ENCODE measurements at places on chromosomes 7 and 10.

- no peak for DNase-seq
Observed at GRCh38 chr10:113131613-113132261, 181.7 kb downstream of the TCF7L2 start.

DNA sequence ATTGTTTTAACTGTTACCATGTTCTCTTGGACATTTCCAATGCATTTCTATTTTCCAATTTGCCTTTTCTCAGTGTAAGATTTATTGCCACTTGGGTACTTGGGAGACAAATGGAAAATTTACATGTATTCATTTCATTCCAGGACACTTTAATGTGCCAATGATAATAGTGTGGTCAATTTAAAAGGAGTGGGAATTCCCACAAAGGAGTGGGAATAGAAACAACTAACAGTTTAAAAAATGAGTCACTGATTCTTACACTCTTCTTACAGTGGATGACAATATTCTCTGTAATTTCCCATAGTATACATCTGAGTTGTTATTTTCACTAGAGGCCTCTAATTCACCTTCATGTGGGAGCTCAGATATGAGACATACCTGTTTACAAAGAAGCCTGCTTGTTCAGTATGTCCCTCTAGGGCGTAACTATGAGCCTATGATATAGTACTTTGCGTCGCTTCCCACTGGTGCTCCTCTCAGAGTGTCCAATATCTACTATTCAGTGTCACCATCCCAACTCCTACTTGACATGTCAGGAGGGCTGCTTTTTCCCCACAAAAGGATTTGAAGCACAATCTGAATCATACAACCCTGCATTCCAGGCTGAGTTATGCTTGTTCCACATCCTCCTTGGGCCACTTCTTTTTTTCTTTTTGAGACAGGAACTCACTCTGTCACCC lies 301.3 kb downstream of the PHTF2 start:
- DNase-seq, result no peak

GRCh38 chr7:95398155-95398940 lies 2.2 kb upstream of the PON3 start:
- no peak for DNase-seq

DNA sequence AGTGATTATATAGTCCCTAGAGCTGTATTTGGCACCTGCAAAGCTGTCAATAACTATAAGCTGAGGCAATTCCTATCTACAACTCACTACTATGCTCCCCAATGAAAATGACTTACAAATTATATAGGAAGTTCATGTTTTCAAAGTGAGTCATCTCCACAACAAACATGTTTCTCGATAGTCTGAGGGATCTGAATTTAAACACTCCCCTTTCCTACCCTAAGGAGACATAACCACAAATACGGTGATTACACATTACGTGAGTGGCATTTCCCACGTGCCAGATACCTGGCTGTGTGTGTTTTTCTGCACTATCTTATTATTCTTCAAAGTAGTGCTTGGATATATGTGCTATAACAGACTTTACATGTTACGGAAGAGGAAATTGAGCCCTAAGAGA lies 122.5 kb upstream of the C1QL3 start:
- no peak for DNase-seq

- DNase-seq, result no peak
Observed at GRCh38 chr7:85828614-85829013, 641.8 kb upstream of the SEMA3D start.

GRCh38 chr10:103734731-103735130 lies 120.6 kb downstream of the SH3PXD2A start:
- no peak for DNase-seq

- DNase-seq, result no peak
Observed at GRCh38 chr10:61283066-61283465, 170.1 kb downstream of the TMEM26 start.

DNA sequence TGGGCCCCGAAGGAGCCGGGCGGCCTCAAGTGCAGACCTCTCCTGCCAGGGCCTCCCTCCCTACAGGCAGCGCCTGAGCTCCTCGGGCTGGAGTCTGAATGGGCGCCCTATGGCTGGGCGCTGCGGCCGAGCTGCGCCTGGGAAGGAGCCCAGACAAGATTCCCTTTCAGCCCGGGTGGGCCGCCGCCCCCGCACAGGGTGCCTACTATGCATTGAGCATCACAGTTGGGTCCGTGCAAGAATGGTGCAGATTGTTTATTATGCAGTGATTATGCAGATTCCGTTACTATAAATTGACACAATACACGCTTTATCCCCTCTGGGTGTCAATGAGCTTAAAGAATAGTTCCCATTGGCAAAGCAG lies 77.2 kb upstream of the PDGFA start:
- DNase-seq, result no peak

DNA sequence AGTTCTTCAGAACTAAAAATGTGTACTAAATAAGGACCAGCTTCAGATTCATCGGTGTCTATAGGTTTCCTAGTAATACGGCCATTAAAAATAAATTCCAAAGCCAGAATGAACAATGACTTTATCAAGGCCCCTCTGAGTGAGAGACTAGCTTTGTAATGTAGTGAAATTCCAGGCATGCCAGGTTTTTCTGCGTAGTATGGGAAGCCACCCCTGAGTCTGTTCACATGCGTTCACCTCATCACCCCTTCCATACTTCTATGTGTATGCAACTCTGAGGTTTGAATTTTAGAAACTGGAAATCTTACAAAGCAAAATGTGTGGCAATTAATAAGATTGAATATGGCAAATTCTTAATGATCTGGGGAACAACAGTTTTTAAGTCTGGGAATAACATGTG lies 24.5 kb downstream of the RNF32 start:
- no peak for DNase-seq

GRCh38 chr10:117755659-117756014 lies 213.1 kb downstream of the EMX2 start:
- DNase-seq, result no peak

DNA sequence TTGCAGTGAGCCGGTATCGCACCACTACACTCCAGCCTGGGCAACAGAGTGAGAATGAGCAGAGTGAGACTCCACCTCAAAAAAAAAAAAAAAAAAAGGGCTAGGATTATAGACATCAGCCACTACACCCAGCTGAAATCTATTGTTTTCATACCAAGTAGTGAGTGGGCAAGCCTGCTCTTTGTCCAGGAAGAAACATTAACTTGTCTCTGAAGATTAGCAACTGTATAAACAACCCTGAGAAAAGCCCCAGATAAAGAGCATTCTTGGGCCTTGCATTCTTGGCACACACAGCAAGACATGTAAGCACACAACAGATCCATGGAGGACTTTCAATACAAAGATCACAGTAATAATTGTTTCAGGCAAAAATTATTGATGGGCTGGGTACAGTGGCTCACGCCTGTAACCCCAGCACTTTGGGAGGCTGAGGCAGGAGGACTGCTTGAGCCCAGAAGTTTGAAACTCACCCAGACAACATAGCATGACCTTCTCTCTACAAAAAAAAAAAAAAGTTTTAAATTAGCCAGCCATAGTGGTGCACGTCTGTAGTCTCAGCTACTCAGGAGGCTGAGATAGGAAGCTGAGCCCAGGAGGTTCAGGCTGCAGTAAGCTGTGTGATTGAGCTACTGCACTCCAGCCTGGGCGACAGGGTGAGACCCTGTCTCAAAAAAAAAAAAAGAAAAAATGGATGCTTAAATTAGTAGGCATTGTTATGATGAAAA lies 4.4 kb downstream of the PSPH start:
- DNase-seq, result no peak

- no peak for DNase-seq
Observed at GRCh38 chr10:96358851-96359540, at the start of gene OPALIN. Gene OPALIN (minus strand): TSS chr10:96359002. CDS start chr10:96358896, 106 bp downstream.

DNA sequence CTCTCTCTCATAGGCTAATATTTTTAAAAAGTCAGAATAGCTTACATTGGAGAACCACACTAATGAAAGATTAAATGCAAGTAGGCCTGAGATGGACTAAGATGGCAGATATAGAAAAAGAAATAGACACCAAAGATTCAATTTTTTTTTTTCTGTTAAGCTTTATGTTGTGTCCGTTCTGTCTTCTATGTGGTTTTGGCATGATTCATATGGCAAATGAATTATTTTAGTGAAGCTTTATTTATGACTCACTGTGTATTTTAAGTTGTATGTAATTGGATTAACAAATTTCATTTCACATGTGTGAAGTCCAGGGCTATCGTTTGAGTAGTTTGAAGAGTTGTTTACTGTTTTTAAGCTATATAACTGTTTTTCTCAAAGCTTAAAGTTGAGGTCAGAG lies 214.8 kb downstream of the CAMK1D start:
- no peak for DNase-seq

GRCh38 chr10:7789390-7789789 lies 1.4 kb downstream of the ATP5F1C start:
- no peak for DNase-seq

GRCh38 chr10:101385866-101386658 lies 32.1 kb downstream of the BTRC start:
- no peak for DNase-seq

DNA sequence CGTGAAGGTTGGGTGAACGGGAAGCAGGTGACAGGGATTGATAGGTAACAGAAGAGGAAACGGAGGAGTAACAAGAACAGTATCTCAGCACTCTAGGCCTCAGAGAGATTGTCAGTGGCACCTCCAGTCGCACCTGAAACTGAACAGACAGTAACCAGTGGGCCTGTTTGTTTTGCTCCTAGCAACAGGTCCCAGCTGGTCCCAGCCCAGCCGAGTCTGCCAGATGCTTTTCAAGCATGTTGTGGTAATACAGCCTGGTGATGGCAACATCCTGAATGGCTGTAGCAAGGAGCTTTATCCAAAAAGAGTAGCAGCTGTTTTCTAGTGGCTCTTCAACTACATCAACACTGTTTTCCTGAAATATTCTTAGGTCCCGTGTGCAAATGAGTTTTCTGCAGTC lies 4.7 kb downstream of the CACNB2 start:
- DNase-seq, result no peak

DNA sequence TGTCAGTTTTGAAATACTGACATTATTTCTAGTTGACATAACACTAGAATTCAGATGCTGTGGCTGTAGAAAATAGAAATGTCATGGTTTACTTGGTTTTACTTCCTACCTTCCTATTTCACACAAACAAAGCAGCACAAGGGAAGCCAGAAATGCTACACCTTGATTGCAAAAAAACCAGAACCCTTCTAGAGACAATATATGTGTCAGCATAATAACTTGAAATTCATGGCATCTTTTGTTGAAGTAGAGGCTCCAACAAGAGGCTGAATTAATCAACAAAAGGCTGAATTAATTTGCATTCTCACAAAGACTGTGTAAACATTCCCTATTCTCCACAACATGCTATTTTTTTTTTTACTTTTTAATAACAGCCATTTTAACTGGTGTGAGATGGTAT lies 25.2 kb downstream of the ZNF117 start:
- no peak for DNase-seq

GRCh38 chr10:132110713-132111112 lies 45.0 kb downstream of the JAKMIP3 start:
- no peak for DNase-seq

GRCh38 chr10:104582966-104583365 lies 58.1 kb upstream of the SORCS3 start:
- no peak for DNase-seq

DNA sequence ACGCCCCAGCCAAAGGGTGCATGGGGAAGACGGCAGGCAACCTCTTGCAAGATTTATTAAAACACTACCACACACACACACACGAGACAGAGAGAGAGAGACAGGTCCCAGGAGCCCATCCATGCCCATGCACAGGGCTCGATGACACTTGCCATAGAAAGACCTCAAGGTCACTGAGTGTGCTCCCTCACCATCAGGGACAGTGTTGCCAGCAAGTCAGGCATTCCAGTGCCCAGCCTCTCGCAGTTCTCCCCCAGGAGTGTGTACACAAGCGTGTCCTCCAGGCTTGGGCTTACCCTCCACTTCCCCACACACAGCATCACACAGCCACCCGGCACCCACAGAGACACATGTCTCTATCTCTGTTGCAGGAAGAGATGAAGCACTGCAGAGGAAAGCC lies 46.8 kb upstream of the SLF2 start:
- no peak for DNase-seq

- no peak for DNase-seq
Observed at GRCh38 chr7:24050991-24051560, 232.9 kb upstream of the NPY start.

- no peak for DNase-seq
Observed at GRCh38 chr7:97819161-97819560, 53.0 kb downstream of the ASNS start.

- no peak for DNase-seq
Observed at GRCh38 chr7:96388166-96388565, 66.3 kb upstream of the SLC25A13 start.

DNA sequence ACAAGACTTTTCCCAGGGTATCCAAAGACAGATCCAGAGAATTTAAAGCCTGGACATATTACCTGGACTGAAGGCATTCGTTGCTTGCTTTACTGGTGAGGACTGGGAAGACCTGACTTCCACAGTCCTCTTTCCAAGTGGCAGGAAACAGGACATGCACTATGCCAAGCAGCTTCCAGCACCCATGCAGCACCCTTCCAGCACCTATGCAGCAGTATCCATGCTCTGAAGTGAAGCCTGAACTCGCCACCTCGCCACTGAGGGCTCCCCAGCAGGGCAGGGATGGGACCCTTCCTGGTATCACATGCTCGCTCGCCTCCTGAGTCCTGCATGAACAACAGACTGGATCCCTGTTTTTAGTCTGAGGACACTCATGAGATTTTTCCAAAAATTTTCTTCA lies 189.9 kb upstream of the KLF14 start:
- no peak for DNase-seq

DNA sequence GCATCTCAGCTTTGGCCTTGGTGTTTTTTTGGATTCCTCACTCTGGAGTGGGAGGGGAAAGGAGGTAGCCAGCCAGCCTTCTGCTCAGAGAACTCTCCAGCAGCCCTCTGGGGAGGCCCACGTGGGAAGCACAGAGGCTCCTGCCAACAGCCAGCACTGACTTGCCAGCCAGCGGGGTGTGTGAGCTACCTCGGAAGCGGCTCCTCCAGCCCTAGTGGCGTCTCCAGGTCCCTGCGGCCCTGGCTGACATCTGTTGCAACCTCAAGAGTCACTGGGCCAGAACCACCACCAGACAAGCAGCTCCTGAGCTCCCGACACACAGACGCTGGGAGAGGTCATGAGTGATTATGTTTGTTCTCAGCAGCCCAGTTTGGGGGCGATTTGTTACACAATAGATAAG lies 180.2 kb upstream of the FZD8 start:
- no peak for DNase-seq
